Renal pelvis (tissue), 12 donors: ENCODE measurements at places on chromosomes 16 and 17. TPM values are rescaled to one million over a fixed set of nuclear protein-coding genes. Genes with fewer than 3 reads are reported as not detected.

DNA sequence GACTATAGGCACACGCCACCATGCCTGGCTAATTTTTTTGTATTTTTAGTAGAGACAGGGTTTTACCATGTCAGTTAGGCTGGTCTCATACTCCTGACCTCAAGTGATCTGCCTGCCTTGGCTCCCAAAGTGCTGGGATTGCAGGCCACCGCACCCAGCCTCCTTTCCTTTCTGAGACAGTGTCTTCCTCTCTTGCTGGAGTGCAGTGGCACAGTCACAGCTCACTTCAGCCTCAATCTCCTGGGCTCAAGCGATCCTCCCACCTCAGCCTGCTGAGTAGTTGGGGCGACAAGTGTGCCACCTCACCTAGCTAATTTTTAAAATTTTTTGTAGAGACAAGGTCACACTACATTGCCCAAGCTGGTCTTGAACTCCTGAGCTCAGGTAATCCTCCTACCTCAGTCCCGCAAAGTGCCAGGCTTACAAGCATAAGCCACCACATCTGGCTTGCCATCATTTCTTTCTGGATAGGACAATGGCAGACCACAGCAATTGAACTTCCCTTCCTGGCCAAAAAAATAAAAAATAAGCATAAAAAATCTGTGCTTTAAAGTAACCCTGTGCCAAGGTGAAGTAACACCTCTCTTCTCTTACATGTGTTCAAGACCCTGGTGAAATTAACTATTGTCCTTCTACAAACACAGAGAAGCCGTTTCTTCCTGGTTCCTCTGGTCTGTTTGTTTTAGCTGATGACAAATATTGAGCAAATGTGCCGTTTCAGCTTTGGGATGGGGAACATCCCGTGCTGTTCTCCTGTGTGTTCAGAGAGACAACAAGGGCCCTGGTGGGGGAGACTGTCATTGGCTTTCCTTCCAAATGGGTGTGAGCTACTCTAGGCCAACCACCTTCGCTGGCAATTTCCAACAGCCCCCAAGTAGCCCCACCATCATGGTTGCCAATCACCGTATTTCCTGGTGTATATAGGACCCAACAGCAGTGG lies 60.2 kb downstream of the EMP2 start:
- DNase-seq, result no peak

DNA sequence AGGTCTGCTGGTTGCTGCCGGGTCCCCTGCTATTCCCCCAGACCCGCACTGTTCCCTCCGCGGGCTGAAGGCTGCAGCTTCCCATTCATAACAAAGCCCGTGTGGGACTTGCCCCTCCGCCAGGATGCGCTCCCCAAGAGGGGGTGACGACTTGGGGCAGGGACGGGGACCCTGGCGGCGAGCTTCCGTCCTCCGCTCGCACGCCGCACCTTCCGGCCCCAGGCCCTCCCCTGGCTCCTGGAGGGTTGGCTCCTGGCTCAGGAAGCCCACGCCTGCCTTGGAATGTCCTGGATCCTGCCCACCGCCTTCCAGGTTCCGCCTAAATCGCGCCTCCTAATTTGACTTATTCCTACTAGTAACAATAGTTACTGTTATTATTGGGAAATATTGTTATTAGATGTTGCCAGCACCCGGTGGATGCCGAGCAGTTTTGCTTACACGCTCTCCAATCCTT lies 1.1 kb upstream of the TFAP4 start:
- DNase-seq, result peak; percentile 60

DNA sequence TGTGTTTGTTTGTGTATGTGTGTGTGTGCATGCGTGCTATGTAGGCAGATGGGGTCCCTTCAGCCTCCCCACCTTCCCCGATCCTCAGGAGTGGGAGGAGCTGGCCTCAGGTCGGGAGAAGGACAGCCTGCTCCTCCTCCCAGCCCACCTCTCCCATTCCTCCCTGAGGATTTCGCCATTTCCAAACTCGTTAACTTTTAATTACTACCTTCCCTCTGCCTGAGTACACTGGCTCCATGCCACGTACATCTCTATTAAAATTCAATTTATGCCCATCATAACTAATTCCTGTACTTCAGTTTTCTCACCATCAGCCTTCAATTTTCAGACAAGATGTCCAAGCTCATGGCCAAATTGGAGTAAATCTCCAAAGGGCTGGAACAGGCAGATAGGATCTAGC lies 148.6 kb downstream of the SDK2 start:
- DNase-seq, result no peak

GRCh38 chr17:77266891-77267341 lies 126.1 kb downstream of the SEC14L1 start:
- no peak for DNase-seq

DNA sequence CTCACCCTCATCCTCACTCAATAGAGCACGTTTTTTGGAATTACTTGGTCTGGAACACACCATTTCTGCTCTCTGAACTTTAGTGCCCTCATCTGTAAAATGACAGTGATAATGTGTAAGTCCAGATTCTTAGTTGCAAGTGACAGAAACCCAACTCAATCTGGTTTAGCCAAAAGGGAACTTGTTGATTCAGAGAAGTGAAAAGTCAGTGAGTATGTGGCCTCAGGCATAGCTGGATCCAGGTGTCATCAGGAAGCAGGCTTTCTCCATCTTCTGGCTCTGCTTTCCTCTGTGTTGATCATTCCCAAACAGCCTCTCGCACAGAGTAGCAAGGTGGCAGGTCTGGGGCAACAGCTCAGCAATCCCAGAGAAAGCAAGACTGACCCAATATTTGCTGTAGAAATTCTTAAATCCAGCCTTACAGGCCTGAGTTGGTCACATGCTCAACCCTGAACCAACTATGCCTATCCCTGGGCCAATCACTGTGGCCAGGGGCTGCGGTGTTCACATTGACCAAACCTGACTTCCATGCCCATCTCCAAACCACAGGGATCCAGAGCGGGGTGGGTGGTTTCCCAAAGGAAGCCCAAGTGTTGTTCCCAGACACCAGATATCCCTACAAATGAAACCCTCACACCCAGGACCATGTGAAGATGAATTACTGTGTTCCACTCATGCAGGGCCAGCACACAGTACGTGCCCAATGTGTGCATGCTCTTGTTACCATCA lies 23.3 kb upstream of the ALKBH5 start:
- no peak for DNase-seq

GRCh38 chr16:76676356-76676755 lies 399.2 kb downstream of the CNTNAP4 start:
- no peak for DNase-seq

GRCh38 chr17:68450391-68450790 lies 6.9 kb downstream of the WIPI1 start:
- no peak for DNase-seq

DNA sequence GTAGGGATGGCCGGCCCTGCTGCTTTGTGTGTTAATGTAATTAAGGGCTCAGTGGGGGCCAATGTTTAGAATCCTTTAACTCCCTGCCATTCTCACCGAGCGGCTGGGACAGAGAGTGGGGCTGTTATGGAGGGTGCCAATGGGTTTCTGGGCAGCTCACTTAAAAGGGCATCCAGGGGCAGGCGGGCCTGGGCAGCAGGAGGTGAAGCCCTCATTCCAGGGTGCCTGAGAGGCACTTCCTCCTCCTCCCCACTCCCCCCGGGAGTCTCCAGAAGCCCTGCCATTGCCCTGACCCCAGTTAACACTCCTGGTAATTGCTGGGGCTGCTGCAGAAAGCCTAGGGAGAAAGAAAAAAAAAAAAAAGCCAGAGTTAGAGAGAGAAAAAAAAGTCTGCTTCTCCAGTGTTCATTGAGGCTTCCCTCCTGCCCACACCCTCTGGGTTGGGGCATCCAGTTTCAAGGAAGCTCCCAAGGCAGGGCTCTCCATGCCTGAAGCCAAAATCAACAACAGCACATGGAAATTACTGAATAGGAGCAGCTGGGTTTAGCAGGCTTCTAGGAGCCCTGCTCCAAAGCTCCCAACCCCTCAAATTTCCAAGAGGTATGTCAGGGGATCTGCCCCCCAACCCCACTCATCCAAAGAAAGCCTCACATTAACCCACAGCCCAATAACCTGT lies 28.0 kb downstream of the CUEDC1 start:
- DNase-seq, result peak; percentile 77

- no peak for DNase-seq
Observed at GRCh38 chr16:48836636-48837035, 226.7 kb upstream of the N4BP1 start.

DNA sequence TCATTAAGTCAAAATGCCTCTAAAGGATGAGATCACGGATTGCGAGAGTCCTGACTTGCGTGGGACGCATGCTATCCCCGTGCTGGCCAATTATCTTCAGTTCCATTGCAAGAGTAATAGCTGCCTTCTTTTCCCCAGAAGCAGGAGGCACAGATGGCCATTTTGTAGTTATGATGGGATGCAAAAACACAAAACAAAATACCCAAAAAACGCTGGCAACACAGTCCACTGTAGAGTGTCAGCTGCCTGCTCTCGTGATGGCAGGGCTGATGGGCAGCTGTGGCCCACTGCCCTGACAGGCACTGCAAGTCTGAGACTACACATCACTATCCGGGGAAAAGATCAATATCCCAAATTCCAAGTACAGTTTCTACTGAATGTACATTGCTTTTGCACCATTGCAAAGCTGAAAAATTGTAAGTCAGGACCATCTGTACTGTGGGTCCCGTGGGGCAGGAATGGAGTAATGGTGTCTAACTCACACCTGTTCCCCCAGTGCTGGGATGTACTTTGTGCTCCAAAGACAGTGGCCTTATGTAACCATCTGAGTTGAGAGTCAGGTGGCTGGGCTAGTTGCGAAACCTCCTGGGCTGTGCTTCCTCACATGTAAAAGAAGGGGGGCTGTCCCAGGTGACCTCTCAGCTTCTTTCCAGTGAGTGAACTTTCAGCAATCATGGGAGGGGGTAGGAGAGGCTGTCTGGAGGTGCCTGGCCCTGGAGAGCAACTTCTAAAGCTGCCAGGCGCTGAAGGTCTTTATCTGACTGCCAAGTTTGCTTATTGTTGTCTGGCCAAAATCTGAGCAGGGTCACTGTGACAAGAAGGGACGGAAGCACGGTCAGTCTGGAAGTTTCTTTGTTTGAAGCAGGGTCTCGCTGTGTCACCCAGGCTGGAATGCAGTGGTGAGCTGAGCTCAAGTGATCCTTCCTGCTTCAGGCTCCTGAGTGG lies 4.7 kb downstream of the SLC47A1 start:
- DNase-seq, result no peak

The TBX6 gene
- polyA plus RNA-seq, result 1.5 TPM

DNA sequence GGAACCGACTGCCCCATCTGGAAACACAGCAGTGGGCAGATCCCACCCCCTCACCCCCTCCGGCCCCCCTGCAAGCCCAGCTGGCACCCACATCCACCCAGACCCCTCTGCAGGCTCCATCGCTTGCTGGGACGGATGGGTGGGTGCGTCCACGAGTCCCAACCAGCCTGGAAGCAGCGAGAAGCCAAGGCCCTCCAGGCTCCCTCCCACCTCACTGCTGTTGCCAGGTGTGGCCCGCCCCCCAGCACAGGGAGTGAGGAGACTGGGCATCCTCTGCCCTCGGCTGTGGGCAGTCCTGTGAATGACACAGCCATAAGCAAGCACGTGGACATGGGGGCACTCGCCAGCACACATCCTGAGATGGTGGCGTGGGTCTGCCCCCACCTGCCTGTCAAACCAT lies 11.4 kb downstream of the TMEM11 start:
- DNase-seq, result no peak

GRCh38 chr17:27241346-27241946 lies 52.5 kb upstream of the WSB1 start:
- DNase-seq, result no peak

The ITGAX gene
- polyA plus RNA-seq, result 1.1 TPM

The TMEM235 gene
- not detected for polyA plus RNA-seq

The PRR29 gene
- polyA plus RNA-seq, result 4.2 TPM

- no peak for DNase-seq
Observed at GRCh38 chr17:80243526-80244433, 16.9 kb upstream of the RNF213 start.

GRCh38 chr16:12500771-12501170 lies 302.9 kb downstream of the CPPED1 start:
- no peak for DNase-seq
